Esophagus squamous epithelium (tissue), 5 donors: ENCODE measurements at places on chromosomes 1 and 21.

GRCh38 chr21:41803316-41803715, 36.5 kb upstream of the RIPK4 start:
- no peak for DNase-seq

DNA sequence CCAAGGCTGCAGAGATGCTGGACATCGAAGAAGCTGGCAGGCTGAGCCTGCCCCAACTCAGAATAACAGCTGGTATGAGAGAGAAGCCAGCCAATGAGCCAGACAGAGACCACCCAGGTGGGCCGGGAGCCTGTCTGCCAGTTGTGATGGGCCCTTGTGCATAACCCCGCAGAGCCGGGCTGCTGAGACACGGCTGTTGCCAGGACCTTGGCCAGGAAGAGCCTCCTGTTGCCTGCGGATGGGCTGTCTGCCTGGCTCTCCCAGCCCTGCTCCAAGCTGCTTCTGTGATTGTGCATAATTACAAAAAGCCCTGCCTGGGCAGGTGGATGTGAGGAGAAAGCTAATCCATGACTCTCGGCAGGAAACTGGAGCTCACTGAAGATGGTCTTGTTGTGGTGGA, 126.5 kb downstream of the CAPN8 start:
- no peak for DNase-seq

GRCh38 chr21:38438462-38438893, 59.8 kb downstream of the ERG start:
- no peak for DNase-seq

GRCh38 chr1:2943686-2944260, 77.5 kb upstream of the ACTRT2 start:
- DNase-seq, result no peak

DNA sequence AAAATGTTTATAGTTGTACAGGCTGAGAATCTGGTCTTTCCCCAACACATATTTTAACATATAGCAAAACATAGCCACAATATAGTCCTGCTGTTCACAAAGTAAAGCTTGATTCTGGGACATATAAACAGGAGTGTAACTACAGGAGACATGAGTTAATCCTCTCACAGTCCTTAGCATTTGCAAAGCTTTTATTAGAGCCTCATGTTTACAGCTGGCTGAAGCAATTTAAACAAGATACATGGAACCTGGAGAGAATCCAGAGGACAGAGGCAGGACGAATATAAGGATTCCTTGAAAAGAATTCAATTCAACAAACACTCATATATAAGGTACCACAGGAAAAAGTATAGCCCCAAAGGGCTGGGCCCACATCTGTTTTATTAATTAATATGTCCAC, 163.4 kb downstream of the ADGRL4 start:
- DNase-seq, result no peak

DNA sequence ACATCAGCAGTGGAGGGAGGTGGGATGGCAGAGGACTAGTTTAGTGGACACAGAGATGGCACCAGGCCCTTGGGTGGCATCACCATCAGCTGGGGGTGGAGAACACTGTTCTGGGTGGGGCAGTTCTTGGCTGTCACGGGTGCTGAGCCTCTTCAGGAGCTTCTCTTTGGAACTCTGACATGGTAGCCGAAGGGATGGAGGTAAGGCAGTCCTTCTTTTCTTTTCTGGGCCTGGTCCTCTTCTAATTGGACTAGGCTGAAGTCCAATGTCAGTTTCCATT, 8.3 kb upstream of the MEF2D start:
- no peak for DNase-seq

DNA sequence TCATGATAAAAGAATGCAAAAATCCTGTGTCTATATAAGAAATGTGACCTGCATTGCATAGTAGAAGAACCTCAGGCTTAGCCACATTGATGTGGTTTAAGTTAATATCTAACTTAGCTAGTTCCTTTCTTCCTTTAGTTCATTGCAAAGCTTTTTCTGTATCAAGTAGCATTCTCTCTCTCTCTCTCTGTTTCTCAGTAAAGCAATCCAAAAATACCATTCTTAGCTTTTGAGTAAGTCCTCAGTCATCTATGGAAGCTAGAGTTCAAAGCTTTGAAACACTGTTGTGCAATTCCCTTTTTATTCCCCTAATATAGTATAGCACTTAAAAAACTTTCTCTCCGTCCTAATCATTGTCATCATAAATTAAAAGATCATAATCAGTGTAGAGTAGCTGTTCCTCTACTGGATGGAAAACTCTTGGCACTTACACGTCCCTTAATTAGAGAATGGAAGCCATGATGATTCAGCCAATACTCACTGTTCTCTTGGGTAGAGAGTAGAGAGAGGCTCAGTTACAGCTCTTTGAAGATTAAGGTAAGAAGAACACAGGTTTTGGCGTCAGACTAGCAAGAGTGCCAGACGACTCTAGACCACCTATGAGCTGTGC, 350.3 kb upstream of the LYPLAL1 start:
- no peak for DNase-seq

DNA sequence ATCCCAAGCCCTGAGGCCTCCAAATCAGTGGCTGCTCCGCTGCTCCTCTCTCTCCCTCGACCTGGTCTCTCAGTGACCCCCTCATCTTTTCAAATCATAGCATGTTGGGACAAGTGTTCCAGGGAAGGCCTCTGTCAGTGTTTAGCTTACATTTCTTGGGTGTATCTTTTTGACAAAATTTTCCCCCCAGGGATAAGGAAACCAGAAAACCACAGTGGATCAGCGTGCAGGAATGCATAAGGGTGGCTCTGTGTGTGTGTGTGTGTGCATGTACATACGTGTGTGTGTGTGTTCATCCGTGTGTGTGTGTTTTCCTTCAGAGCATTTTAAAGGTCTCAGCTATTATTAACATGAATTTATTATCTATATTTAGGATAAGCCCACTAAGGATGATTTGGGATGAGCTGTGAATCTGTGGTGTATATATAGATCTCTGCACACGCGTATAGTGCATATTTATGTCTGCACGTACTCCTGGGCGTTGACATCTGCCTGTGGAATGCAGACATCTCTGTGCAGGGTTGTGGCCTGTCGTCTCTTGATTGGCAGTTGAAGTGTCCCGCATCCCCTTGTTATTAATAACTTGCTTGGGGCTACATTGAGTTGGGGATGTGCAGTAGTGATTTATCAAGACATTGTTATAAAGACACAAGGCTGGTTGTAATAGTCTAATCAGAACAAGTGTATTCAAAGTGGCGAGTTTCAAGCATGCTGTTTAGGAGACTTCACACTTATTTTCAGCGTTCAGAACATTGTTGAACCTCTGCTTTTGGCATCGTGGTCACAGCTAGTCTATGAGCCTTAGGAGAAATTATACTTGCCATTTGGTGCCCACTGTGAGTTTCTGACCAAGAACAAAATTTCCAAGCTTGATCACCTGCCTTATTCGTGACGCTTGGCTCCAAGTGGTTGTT, 55.6 kb downstream of the GALNT2 start:
- no peak for DNase-seq

DNA sequence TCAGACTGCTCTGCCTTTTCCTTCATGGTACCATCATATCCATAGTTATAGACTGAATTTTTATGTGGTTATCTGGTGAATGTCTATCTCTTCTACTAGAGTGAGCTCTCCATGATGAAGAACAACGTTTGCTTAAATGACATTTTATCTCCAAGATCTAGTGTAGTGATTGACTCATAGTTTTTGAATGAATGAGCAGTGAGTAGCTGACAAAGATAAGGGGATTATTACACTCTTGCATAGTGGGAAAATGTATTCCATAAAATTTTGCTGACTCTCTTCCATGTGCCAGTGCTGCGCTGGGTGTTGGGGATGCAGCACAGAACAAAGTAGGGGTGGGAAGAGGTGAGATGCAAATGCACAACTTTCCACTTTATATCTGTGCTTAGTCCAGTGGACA, 147.7 kb downstream of the TGFB2 start:
- no peak for DNase-seq

- DNase-seq, result no peak
Observed at GRCh38 chr1:19835578-19835977, 20.5 kb upstream of the RNF186 start.

DNA sequence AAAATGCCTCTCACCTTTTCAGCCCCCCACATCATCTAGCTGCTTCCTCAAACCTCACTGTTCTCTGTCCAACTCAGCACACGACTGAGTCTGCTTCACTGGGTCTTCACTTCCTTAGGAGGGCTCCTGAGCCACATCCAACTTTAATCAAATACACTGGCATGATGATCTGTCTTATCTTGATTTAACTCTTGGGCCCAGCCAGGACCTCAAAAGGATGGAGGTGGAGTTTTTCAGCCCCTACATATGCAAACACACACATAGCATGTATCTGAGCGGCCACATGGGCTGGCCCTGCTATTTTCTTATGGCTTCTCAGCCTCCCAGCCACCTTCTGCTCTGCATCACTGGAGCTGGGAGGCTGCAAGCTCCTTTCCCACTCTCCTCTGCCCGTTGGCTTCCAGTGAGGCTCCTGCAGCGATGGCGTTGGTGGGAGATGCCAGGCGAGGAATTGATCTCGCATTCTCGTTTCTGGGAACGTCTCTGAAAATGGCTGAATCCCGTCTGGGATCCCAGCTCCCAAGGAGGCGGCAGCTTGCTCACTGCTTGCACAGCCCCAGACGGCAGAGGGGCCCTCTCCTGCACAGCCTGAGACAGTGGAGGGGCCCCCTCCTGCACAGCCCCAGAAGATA, 1.8 kb upstream of the PRXL2B start:
- DNase-seq, result no peak

- no peak for DNase-seq
Observed at GRCh38 chr1:47532921-47533792, 95.3 kb downstream of the FOXD2 start.

DNA sequence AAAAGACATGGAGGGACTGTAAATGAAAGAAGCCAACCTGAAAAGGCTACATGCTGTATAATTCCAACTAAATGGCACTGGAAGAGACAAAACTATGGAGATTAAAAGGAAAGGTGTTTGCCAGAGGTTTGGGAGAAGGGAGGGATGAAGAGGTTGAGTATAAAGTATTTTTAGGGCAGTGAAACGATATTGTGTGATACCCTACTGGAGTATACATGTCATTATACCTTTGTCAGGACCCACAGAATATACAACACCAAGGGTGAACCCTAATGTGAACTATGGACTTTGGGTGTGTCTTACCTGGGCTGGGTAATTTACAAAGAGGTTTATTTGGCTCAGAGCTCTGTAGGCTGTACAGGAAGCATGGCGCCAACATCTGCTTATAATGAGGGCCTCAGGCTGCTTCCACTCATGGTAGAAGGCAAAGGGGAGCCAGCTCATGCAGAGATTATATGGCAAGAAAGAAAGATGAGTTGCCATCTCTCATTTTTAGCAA, 73.4 kb downstream of the CD2 start:
- no peak for DNase-seq

DNA sequence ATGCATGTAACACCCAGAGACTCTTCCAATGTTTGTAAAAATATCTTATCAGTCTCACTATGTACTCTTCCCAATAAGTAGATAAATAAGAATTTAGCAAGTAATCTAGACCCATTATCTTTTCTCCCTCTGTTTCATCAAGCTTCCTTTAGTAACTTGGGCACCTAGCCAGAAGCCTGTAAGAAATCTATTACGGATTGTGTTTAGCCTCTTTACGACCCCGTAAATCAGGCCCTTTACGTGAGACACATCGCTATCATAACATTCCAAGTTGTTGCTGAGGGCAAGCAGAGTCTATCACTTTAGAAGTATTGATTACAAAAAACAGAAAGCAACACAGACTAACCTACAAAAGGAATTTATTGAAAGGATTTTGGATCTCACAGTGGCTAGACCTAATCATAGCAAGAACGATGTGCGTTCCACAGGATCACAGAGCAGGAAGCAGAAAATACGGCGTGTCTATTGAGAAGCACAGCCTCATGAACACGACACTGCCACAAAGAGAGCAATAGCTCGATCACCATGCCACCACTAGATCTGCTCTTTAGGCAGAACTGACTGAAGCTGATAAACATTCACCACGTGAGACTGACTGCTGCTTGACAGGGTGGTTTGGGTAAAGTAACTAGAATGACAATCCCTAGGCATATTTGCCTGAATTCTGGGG, 922.1 kb downstream of the AMY1C start:
- DNase-seq, result no peak

DNA sequence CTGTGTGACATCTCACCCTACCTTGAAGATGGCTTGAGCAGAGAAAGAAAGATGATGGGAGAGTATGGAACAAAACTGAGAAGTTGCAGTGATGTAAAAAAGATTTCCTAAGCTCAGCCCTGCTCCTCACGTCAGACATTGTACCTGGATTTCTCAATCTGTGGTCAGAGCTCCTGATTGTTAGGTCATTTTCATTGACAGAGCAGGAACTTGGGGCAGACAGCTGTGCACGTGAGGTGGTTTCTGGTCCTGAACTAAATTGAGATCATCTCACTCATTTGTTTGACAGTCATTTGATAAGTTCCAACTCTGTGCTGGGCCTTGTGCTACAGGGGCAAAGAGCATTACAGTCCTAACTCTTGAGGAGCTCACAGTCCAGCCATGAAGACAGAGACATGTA, 10.2 kb downstream of the TRAF3IP3 start:
- DNase-seq, result no peak

DNA sequence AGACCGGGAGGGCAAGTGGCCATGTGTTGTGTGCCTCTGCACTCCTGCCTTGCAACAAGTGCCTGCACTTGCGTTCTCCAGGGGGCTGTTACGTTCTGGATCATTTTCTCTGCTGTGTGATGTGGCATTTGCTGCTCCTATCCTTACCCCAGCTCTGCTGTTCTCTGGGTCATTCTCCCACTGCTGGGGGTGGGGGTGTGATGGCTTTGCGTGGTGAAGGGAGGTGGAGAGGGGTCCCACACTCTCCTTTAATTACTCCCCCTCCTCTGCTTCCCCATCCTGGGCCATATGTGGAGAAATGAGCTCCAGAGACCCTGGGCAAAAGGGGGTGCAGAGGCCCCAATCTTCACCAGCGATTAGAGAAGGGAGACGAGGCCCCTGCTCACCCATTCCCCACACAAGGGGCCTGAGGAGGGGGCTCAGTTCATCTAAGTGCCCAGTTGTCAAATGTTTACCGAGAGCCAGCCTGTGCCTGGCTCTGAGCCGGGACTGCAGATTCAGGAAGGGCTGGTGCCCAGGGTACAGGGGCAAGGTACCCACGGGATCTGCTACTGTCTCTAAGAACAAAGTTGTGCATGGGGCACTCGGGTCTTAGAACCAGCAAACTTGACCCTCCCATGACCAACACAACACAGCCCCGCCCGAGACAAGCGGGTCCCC, 355.4 kb downstream of the PTPRU start:
- no peak for DNase-seq

DNA sequence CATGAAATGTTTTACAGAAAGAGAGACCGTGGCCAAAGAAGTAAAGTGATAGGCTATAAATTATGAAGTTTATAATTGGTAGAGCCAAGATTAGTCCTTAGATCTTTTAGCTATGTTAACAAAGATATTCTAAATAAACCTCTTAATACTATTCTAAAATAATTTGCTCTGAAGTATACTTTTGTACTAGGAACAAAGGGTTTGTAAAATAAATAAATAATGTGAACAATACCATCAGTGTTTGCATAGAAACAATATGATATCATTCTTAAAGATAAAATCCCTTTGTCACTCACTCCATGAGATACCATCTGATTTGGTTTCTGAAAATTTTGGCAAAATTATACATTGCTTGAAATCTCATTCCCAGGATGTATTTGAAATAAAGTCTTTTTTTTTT, 107.6 kb upstream of the UBE2U start:
- DNase-seq, result no peak
